Stimulated activated CD4-positive, alpha-beta T cell treated with anti-CD3 and anti-CD28 coated beads, Interleukin-1b, Interleukin-23, amount 100 ng/mL, for 24 hours (primary cell): ENCODE measurements at places on chromosomes 1 and 21.

DNA sequence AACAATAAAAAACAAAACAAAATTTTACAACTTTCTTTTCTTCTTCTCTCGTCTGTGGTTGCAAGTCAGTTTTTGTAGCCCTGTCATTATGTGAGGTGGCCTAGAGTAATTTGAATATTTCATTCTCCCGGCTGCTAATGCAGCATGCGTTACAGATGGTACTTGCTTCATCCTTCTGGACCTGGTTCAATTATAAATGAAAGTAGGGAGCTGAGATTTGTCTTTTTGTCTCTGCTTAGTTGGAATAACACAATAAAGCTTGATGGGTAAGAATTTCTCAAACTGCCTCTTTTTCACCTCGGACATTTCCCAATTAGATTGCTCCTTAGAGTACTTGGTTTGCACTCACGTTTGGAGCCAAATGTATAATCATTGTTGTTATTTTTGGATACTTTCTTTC is 201.6 kb downstream of the PBX1 start:
- no peak for DNase-seq

DNA sequence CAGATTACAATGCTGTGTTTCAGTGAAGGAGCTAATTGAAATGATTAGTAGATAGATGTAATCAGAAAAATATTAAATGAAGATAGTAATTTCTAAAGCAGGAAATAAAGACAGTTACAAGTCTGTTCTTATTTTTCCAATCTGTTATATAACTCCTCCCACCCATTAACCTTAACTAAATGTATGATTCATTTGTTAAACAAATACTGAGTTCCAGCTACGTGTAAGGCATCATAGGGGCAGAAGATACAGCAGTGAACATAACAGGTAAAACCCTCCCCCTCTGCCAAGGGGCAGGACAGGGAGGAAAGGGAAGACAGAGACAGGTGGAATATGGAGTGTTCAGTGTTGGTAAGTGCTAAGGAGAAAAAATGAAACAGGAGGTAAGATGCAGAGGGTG is at the start of gene FAM177B:
FAM177B (plus strand) TSS at position 231 of the 400 bp plus-strand sequence. CDS start 9,344 bp downstream, outside the sequence.
- no peak for DNase-seq

DNA sequence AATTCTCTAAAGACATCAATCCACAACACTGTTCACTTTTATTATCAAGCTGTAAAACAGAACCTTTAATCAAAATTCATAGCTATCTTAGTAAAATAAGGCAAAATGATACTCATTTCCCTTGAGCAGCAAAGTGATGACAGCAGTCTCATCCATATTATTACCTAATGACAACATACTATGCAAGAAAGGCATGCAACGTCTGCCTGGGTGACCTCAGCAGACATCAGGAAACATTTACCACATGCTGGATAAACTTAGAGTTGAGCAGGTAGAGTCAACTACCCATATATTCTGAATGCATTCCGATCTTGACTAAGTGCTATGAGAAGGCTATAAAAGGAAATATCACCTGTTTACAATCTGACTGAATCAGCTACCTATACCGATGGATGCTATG is 145.1 kb downstream of the SIPA1L2 start:
- no peak for DNase-seq

- no peak for DNase-seq
These were observed 648 bp upstream of the DR1 start for GRCh38 chr1:93344886-93345632.

- no peak for DNase-seq
These were observed 96.8 kb upstream of the RUNX3 start for GRCh38 chr1:25026730-25027450.

DNA sequence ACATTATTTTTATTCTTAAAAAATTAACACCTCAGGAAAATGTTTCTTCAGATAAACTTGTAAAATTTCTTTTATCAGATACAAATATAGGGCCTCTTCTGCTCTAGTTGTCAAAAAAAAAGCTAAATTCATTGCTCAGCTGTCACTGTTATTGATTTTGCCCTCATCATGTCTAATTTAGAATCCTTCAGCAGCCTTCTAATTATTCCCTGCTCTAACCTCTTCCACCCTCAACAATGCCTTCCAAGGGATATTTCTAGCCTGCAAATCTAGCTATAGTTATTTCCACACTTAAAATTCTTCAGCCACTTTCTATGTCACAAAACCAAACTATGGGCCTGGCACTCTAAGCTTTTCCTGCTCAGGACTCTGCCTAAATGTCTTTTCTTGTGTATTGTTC is 25.2 kb downstream of the PDE4B start:
- DNase-seq: no peak

GRCh38 chr1:53573931-53574330 is 114.7 kb downstream of the DMRTB1 start:
- no peak for DNase-seq

GRCh38 chr1:165080253-165080896 is 276.1 kb downstream of the LMX1A start:
- DNase-seq: no peak

DNA sequence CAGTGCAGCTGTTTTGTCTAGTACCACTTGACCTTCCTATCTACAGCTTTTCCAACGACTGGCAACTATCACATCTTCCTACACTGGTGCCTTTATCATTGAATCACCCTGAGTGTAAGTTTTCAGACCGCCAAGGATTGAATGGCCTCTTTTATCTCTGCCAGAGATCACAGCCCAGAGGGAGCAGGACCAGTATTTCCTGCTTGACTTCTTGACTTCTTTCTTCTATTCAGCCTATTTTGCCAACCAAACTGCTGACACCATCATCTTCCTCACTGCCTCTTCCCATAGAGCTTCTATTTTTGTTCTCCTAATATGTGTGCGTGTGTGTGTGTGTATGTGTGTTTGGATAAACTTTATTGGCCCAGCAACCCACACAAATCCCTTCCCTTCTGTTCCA is 53.8 kb downstream of the SERBP1 start:
- no peak for DNase-seq

DNA sequence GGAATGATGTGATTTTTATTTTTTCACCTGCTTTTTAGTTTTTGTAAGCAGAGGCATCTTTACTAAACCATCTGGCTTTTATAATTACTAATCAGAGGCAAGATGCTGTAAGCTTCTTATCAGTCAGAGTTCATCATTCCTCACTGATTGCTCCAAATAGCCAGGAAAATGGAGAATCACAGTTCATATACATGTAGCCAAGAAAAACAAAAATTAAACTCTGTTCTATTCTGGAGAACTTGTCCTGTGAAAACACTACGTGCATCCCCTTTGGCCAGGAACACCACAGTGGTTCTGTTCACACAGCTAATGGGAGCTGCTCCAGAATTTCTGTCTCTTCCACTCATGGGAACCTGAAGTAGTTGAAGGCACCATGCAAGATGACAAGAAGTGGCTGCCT is 725.5 kb upstream of the CHRM3 start:
- DNase-seq: no peak

- no peak for DNase-seq
These were observed 25.1 kb upstream of the ZNF362 start for GRCh38 chr1:33231166-33231565.

DNA sequence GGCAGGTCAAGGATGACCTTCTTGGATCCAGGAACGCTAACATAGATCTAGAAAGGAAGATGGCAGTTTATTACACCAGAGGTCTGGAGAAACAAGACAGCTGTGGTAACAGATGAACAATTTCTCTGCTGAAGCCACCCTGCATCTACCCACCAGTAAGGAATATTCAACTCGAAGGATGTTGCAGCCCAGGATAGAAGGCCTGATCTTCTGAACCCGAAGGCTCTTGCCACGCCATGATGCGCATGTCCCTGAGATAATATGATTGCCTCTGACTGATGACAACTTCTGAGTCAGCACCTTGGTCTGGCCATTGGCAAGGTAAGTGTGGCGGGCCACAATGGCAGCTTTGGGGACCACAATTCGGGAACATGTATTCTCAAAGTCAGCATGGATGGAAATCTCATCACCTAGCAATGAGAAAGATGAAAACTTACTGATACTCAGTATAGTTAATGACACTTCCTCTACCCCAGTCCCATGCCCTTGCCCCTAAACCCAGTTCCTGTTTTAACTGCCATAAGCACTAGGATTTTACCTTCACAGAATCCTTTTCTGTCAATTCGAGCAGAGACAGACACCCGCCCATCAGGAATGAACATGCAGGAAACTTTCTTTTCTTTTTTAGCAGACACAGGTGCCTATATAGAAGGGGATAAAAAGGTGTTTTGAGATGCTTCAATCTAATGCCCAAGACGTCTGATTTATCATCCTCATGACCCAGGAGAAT is 1.8 kb downstream of the TXNIP start:
- no peak for DNase-seq

DNA sequence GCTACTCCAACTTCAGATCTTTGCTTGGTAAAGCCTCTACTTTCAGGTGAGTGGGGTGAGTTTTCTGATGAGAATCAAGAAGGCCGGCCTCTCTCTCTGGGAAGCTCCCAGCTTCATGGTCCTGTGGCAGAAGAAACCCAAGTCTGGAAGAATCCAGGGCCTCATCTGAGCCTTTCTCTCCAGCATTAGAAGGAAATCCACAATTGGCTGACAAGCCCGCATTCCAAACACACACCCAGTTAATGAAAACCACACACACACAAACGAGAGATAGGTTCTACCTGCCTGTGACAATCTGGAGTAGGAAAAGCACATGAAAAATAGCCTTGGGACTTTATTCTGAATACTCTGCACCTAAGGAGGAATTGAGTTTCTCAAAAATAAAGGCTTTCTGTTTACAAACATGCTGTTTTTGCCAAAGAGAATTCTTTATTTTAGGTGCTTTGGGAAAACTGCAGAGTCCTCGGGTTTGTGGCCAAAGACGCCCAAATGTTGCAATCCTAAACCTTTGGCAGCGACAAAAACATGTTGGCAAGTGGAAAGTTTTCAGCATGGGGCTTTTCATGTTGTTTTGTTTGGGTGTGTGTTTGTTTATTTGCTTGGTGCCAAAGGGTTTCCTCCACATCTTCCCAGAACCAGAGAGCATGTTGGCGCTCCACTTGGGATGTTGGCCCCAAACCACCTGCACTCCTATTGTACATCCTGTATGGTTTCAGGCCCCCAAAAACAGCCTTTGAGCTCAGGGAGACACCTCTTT is 216.2 kb downstream of the SETD4 start:
- DNase-seq: no peak

GRCh38 chr1:116540088-116540487 is 30.7 kb downstream of the CD58 start:
- DNase-seq: no peak

DNA sequence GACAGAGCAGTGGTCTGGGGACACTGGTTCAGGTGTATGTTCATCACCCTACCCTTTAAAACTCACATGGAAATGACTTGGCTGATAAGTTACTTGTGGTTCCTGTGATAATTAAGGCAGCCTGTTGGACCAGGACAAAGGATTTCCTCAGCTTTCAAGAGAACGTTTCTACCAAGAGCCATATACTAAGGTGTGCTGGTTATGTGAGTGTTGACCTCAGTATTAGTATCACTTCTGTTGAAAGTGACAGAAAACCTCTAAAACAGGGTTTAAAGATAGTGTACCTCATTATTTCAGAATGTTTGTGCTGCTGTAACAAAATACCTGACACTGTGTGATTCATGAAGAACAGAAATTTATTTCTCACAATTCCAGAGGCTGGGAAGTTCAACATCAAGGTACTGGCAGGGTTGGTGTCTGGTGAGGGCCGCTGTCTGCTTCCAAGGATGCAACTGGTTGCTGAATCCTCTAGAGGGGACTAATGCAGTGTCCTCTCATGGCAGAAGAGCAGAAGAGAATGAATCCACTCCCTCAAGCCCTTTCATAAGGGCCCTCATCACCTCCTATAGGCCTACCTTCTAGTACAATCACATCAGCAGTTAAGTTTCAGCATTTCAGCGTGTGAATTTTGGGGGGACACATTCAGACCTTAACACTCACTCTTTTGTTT is 54.9 kb downstream of the UCK2 start:
- DNase-seq: no peak

- no peak for DNase-seq
These were observed 16.8 kb downstream of the PHTF1 start for GRCh38 chr1:113742515-113742914.

DNA sequence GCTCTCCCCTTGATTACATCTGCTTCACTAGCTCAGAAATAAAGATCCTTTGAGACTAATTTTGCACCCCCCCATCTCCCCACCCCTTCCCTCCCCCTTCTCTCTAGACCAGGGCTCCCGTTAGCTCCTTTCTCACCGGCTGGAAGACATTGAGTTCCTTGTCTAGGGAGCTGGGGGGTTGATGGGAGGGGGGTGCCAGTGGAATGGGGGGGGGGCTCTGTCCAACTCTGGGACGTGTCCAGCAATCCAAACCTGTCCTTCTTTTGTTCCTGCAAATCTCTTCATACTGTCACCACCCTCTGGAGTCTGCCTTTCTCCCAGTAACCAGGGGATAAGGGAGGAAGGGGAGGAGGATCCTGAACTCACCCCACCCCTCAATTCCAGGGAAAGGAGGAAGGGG is 61.9 kb downstream of the RHBG start:
- DNase-seq: no peak

DNA sequence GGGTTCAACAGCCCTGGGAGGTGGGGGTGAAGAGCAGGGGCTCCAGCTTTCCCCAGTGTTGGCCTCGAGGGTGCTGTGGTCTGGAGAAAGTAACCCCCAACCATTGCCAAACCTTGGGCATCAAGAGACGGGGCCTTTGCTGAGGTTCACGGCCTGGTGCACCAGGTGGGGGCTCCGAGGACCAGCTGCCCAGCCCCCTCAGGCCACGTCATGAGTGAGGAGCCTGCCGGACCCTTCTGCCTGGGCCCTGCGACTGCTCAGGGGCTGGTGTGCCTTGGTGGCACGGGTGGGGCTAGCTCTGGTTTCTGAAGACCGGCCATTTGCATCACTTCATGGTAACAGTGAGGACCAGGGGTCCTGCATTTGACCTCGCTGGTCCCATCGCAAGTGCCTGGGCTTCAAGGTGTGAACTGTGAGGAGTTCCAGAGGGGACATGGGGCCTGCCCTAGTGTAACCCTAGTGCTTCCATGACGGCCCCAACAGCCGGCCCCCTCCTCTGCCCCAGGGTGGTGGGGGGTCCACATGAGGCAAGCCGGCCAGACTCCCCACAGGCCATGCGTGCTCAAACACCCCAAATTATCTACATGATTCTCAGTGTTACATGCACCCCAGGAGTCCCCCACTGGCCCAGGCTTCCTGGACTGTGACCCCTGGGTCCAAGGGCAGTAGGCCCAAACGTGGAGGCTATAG is 13.5 kb downstream of the MORN1 start:
- no peak for DNase-seq

GRCh38 chr21:14771593-14771992 is 225.5 kb upstream of the SAMSN1 start:
- DNase-seq: no peak

GRCh38 chr1:26626994-26627393 is 68.8 kb upstream of the ARID1A start:
- no peak for DNase-seq
